ENCODE measurements at places on chromosomes 13 and 19.

- no peak for DNase-seq
Measured at GRCh38 chr13:96963786-96964475, 30.3 kb downstream of the OXGR1 start.

- no peak for DNase-seq
Measured at GRCh38 chr19:56083668-56084067, 37.4 kb downstream of the ZNF787 start.

- peak; percentile 89 for DNase-seq
Measured at GRCh38 chr19:8363803-8364771, at the start of gene ANGPTL4. Gene ANGPTL4, plus strand, starts transcription at chr19:8364155. Its CDS starts 167 bp downstream, at chr19:8364322.

- no peak for DNase-seq
Measured at GRCh38 chr19:37217480-37217774, 587 bp upstream of the ZNF383 start.

DNA sequence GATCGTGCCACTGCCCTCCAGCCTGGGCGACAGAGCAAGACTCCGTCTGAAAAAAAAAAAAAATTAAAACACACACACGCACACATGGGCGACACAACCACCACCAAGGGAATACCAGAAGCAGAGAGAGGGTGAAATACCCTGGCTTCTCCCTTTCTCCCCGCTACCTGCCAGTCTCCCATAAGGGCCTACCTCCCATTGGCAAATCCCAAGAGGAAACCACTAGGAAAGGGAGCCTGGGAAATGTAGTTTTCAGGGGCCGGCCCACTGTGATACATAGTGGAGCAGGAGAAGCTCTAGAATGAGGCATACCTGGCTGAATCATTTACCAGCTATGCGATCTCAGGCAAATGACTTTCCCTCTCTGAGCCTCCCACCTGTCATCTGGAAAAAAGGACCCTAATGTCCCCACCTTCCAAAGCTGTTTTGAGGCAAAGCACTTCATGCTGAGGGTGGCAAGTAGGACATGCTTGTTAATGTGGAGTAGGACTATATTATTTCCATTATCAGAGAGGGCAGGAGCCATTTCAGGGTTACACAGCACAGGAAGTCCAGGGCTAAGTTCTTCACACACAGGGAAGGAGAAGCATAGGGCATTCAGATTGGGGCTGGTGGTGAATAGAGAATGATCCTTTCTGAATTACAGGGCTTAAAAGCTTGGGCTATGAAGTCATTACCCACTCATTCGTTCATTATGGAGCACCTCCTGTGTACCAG lies 14.3 kb upstream of the HNRNPUL1 start:
- no peak for DNase-seq

DNA sequence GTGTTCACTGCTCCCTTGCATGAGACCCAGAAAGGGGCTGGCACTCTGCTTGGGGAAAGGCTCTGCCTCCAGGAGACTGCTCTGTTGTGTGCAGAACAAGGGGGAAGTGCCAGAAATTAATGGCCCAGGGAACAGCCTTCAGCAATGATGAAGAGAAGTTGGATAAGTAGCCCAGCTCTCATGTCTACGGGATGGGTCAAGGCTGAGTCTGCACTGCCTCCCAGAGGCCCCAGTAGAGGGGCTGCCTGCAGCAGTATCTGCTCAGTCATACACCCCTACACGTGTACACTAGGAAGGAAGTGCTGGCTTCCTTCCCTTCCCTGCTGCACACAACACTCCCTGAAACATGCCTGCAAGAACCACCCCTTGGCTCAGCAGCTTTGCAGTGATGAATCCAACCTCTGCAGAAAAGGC lies 54.6 kb upstream of the URI1 start:
- DNase-seq, result no peak

DNA sequence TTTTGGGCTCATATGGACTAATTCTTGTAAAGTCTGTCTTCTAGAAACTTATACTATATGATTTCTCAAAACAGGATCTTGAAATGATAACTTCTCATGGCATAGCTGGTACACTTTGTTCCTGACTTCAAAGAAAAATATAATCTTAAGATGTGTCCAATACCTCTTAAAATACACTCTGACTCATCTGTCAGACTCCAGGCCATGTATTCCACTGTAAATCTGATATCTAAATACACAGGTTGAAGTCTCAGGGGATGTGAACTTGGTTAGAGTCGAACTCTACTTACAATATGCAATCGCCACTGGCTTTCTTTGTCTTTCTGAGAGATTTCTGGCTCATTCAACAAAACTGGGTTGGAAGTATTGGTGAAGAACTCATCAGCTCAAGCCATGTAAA lies 99.8 kb downstream of the LACC1 start:
- DNase-seq, result no peak

Measured in GM03348 (cell line).